GM18507 (cell line): ENCODE measurements at places on chromosomes 4 and X.

DNA sequence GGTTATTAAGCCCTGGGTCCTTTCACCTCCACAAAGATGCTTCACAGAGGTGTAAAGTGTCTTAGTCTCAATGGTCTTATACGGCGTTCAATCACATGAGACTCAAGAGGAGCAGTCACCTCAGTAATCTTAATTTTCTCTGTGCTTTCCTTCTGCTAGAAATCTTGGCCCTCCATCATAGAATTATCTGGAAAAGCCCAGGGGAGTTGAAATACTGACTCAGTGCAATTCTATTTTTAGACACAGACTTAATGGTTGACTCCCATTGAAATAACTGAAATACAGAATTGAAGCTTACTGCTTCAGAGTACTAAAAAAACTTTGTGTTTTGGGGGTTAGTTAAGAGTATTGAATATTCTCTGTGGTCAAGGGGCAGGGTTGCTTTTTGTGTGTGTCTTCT is 94.5 kb upstream of the IL15 start:
- no peak for DNase-seq

- no peak for DNase-seq
These were observed 16.9 kb downstream of the GATB start for GRCh38 chr4:151743894-151744293.

- no peak for DNase-seq
These were observed 42.8 kb upstream of the TRIM2 start for GRCh38 chr4:153161226-153161963.

DNA sequence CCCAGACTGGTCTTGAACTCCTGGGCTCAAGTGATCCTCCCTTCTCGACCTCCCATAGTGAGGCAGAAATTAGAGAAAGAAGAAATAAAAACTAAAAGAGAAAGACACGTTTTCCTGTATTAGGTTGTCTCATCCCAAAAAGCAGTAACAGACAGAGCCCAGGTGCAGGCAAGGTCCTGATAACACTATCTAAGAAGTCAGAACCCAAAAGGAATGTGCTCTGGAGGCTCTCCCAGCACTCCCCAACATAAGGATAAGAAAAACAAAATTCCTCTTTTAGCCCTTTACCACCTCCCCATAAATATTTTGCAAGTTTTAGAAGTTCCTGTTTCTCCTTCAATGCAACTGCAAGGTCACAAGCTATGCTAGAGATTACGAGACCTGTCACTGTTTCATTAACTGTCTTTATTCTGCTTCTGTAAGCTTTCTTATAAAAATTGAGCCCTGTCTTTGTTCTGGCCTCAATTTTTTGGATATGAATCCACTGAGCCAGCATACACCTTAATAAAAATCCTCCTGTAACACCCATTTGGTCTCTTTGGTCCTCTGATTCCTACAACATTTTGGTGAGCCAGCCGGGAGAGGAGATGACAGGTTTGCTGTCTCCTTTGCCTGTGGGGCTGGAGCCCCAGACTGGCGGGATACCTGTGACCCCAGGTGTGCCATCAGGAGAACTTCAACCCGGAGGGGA is 25.9 kb downstream of the LIAS start:
- DNase-seq, result no peak

DNA sequence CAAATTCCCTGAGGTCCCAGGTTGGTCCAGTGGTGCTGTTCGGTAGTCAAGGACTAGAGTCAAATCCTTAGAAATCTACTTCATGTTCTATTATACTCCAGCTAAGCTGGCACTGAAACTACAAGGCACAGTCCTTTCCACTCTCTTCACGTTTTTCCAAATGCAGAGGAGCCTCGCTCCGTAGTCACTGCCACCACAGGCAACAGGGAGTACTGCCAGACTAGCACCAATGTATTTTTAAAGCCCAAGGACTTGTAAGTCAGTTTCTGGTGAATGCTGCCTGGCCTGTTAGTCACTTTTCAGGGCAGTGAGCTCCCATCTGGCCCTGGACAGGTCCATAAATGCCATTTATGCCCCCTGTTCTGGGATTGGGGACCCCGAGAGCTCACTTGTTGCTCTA is 323.5 kb downstream of the FAM47A start:
- no peak for DNase-seq

- no peak for DNase-seq
These were observed 1088.8 kb downstream of the ADGRL3 start for GRCh38 chr4:62288808-62289541.

DNA sequence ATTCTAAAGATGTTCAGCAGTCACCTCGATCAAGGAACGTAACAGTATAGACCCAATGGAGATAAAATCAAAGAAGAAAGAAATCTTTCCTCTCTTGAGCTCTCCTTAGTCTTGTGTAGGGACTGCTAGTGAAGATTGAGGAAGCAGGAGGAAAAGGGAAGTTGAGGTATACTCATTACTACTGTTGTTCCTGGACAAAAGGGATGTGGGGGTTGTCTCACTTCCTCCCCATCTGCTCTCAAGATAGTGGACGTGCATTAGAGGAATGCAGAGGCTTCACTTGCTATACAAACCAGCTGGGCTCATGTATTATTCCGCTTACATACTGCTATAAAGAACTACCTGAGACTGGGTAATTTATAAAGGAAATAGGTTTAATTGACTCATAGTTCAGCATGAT is 208.9 kb upstream of the ARHGEF9 start:
- DNase-seq, result no peak

- DNase-seq, result no peak
These were observed 8.5 kb downstream of the SRP72 start for GRCh38 chr4:56475917-56476316.

- no peak for DNase-seq
These were observed 1.8 kb upstream of the PRPS1 start for GRCh38 chrX:107626481-107626880.

- no peak for DNase-seq
These were observed 58.1 kb downstream of the RAB40A start for GRCh38 chrX:103461156-103461555.
